Cerebellum (tissue), 4 donors: ENCODE measurements at places on chromosomes 6 and 20. TPM values are rescaled to one million over a fixed set of nuclear protein-coding genes. Genes with fewer than 3 reads are reported as not detected.
A peak's percentile ranks its signal among the peaks of the same experiment; 100 is the strongest.

SAMD10 gene
- total RNA-seq = 7.9 TPM

C6orf132 gene
- not detected for total RNA-seq

CCN5 gene
- not detected for total RNA-seq

GRCh38 chr20:57810511-57811373 is 100.9 kb upstream of the PMEPA1 start:
- DNase-seq = no peak

DAAM2 gene
- 7.3 TPM for total RNA-seq

DNA sequence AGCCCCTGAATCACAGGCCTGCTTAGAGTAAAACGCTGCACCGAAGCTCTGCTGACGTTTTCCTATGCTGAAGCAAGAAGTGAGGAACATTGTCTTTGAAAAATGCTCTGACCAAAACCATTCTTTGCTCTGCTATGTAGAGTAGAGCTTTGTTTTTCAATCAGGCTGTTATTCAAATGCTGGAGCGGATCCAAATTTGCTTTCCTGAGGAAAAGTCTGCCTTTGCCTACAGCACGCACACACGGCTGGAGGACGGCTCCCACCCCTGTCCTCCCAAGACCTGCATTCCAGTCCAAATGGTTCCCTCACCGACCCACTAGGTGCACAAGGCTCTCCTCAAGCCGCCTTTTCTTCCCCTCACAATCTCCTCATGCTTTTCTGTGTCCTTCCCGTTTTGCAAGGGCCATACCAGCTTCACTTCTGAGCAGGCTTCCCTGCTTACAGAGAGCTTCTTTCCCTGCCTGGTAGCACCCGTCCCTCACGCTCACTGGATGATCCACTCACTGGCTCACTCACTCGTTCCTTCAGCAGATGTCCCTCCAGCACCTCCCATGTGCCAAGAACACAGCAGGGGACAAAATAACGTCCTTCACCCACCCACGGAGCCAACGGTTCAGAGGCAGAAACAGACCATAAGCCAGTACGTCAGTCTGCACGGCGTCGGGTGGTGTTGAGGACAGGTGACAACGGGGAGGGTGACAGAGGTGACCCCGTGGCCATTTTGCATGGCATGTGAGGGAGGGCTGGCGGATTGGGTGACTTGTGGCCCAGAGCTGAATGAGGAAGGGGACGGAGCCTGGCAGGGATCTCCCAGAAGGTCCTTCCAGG is 137.9 kb upstream of the NEDD9 start:
- no peak for DNase-seq

GRCh38 chr6:10554826-10555225 is 33.7 kb downstream of the GCNT2 start:
- DNase-seq = no peak

- no peak for DNase-seq
Observed at GRCh38 chr6:139919107-139920026, 544.9 kb upstream of the CITED2 start.

DNA sequence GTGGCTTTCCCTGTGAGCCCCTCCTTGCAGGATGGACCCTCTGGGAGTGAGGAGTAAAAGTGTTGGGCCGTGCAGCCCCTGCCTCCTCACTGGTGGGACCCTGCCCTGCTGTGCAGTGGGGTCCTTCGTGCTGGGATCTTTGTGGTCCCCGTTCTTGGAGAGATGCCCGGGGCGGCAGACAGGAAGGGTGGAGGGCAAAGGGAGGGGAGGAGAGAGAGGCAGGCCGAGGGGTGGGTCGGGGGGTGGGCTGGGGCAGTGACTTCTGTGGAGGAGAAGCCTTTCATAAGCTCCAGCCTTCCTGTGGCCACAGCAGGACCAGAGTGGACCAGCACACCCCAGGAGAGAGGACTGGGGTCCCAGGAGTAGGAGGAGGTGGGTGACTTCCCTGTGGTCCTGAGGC is at the start of gene COL20A1:
Gene COL20A1 (plus strand): TSS at position 283 of the 400 bp plus-strand sequence. CDS start 1,922 bp downstream, outside the sequence.
- DNase-seq = peak; percentile 36
